ENCODE measurements at places on chromosomes 11 and 22.

- DNase-seq, result no peak
Measured at GRCh38 chr11:59992425-59992824, 24.6 kb upstream of the OOSP4B start.

GRCh38 chr11:113345978-113346377 is 31.6 kb downstream of the TTC12 start:
- DNase-seq, result no peak

GRCh38 chr22:38733329-38733723 is 22.5 kb downstream of the SUN2 start:
- peak; percentile 86 for DNase-seq

GRCh38 chr11:121553806-121554205 is 101.0 kb upstream of the SORL1-AS1 start:
- peak; percentile 20 for DNase-seq

- no peak for DNase-seq
Measured at GRCh38 chr11:119192111-119192510, 6.8 kb downstream of the NHERF4 start.

- DNase-seq, result peak; percentile 73
Measured at GRCh38 chr22:30424534-30425326, 838 bp upstream of the MTFP1 start.

- DNase-seq, result no peak
Measured at GRCh38 chr22:23113067-23113846, 28.5 kb downstream of the RSPH14 start.

GRCh38 chr22:45532235-45532631 is 29.6 kb downstream of the FBLN1 start:
- no peak for DNase-seq

DNA sequence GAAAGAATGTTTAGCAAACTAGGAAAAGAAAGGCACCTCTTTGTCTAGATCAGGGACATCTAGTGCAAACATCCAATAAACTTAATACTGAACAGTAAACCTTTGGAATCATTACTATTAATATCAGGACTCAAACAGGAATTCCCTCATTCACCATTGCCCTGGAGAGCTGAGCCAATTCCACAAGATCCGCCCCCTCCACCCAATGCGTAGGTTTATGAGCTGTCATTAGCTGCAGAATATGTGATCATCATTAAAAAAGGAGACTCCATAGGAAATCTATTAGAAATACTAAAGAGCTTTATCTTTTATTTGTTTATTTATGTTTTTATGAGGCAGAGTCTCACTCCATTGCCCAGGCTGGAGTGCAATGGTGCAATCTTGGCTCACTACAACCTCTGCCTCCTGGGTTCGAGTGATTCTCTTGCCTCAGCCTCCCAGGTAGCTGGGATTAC is 5.5 kb downstream of the IL17REL start:
- DNase-seq, result no peak

- DNase-seq, result no peak
Measured at GRCh38 chr11:66593303-66593635, 284 bp downstream of the CCS start.

- no peak for DNase-seq
Measured at GRCh38 chr11:108235633-108236032, 12.8 kb downstream of the ATM start.

DNA sequence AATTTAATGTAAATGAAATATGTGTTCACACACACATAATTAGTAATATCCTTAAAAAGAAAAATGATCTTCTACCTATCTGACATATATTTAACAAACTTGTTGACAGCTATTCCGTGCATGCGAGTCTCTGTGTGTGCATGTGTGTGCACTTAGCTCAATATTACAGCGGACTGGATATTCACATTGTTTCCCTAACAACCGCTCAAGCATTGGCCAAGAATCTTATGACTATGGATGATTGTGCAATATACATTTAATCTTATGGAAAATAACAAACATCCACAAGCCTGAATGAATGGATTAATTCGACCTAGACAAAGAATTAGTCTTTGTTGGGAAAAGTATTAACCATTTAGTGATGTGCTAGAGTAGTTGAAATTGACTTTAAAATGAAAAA is 1078.6 kb downstream of the LRRC4C start:
- DNase-seq, result no peak

DNA sequence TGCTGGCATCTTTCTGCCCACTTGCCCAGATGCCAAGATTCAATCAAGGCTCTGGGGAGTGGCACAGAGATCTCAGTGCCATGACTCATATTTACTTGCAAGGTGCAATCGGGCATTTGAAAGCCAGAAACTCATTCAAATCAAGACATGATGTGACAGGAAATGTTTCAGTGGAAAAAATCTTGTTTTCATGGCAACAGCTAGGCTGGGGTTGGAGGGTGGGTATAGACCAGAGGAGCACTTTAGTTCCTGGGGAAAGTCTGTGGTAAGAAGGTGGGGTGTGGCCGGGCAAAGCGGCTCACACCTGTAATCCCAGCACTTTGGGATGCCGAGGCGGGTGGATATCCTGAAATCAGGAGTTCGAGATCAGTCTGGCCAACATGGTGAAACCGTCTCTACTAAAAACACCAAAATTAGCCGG is 1.2 kb downstream of the MAJIN start:
- no peak for DNase-seq

GRCh38 chr11:18295316-18295715 is 26.6 kb downstream of the HPS5 start:
- DNase-seq, result no peak

- no peak for DNase-seq
Measured at GRCh38 chr11:20360650-20361049, 2.9 kb upstream of the HTATIP2 start.

DNA sequence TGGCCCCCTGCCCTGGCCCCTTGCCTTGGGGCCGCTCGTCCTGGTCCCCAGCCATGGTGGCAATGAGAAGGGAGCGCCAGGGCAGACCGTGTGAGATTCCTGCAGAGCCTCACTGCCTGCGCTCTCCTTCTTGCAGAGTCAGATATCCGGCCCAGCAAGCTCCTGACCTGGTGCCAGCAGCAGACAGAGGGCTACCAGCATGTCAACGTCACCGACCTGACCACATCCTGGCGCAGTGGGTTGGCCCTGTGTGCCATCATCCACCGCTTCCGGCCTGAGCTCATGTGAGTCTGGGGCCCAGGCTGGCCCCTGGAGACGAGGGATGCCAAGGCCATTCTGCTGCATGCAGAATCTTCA is 114.1 kb downstream of the MICAL2 start:
- no peak for DNase-seq

DNA sequence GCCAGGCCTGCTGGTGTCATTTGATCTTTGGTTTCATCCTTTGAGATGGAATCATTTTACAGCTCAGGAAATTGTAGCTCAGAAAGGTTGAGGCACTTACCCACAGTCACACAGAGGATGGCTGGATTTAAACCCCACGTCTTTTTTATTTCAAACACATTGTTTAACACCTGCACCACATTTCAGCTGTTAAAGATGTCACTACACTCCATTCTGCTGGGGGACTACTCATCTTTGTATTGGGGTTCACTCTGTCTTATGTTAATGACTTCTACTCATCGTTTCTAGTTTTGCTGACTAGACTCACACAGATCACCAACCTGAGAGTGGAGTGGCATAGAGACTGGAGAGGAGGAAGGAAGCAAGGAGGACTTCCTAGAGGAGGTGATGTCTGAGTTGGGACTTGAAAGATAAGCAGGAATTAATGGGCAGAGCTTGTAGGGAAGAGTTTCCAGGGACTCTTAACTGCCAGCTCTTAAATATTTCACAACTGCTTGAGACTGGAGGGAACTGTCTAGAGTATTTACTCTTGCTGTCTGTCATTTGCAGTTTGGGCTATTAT is 80.0 kb downstream of the TP53I11 start:
- DNase-seq, result no peak

DNA sequence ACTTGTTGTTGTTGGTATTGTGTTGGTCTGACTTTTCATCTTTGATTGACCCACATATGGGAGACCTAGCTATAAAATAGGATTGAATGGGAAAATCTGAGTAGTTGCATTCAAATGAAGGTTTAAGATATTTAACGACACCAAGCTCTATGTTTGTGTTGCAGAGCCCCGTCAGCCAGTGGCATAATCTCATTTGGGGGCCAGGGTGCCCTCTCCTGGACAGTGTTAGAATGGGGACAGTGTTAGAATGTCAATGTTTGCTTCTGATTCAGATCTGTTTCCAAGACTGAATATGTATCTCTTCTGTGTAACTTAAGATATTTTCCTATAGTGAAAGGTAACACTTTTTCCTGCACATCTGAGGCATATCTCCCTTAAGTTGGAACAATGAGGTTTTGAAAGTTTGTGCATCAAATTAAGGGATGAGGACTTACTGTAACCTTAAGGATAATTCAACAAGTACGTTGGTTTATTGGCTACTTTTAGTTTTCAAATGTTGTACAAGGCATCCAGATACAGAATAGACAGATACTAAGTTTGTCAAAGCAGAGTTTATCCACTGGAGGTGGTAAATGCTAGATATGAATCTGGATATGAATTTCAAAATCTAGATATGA is 5.3 kb upstream of the OR52M1 start:
- peak; percentile 81 for DNase-seq

- no peak for DNase-seq
Measured at GRCh38 chr11:134345237-134345550, 13.4 kb downstream of the GLB1L2 start.

GRCh38 chr22:42560781-42561180 is 7.0 kb downstream of the SERHL2 start:
- DNase-seq, result peak; percentile 83

DNA sequence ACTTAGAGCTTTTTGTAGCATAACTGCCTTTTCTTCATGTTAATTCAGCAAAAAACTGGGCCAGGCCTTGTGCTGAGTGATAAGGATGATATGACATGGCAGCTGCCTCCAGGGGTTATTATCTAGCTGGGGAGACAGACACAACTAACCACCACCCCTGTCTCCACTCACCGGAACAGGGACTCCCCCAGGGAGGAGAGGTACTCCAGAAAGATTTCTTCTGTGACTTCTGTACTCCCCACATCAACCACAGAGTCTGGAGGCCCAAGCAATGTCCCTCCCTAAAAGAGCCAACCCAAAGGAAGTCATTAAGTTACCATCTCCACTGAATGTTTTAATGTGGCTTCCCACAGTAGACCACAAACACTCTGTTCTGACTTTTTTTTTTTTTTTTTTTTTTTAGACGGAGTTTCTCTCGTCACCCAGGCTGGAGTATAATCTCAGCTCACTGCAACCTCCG is 14.3 kb upstream of the PMM1 start:
- no peak for DNase-seq

DNA sequence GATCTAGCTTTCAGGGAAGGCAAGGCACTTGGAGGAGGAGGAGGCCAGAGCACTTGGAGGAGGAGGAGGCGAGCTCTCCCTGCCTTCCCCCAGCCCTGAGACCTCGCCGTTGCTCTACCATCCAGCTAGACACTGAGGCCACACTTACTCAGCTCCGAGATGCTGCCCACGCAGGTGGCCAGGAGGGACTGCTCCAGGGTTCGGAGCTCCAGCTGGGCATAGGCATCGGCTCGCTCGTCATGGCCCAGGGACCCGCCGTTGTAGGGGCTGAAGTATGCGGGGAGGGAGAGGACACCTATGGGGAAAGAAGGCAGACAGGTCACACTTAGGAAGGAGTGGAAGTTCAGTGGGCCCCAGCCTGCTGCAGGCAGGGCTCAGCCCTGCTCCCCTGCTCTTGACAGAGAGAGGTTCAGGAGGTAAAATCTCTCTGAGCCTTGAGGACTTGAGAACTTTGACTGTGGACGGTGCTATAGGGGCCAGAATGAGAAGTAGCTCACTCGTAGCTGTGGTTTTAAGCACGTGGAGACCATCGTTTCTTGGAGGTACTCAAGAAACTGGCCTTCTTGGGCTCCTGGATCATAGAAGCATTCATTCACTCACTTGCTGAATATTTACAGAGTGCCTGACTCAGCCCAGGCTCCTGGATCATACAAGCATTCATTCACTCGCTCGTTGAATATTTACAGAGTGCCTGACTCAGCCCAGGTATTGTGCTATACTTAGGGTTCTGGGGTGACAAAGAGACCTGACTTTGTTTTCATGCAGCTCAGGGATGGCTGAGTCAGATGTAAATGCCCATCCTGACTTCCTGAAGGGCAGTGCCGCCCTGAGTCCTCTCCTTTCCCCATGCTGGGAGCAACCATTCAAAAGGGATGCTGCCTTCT is 99.2 kb downstream of the NAT10 start:
- DNase-seq, result no peak

GRCh38 chr11:119713359-119714040 is 15.5 kb downstream of the NECTIN1 start:
- DNase-seq, result no peak

- no peak for DNase-seq
Measured at GRCh38 chr22:48819961-48820360, 1007.7 kb downstream of the BRD1 start.

DNA sequence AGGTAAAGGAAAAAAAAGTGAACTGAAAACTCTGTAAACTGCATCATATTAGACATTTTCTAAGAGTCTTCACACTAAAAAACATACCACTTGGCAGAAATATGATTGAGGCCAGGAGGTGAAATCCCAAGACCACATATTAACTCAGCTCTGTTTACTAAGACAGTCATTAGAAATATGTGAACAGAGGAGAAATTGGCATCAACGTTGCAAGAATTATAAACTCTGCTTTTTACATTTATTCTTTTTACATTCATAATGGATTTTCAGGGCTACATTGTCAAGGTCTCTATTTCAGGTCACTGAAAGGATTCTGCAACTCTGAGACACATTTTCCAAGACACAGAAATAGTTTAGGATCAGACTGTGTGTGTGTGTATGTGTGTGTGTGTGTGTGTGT is 1364.0 kb downstream of the LRRC4C start:
- no peak for DNase-seq

All from endodermal cell (in vitro differentiated cells).